Muscle of leg (tissue), 16 donors: ENCODE measurements at places on chromosomes 5 and 9. TPM values are rescaled to one million over a fixed set of nuclear protein-coding genes. Genes with fewer than 3 reads are reported as not detected.

Gene ITK
- total RNA-seq: 0.13 TPM

Gene PAEP
- not detected for total RNA-seq

Gene CDH9
- 0.18 TPM for total RNA-seq

Gene ROPN1L
- total RNA-seq: 0.13 TPM

Gene SLC35D2
- total RNA-seq: 14.6 TPM

Gene TNC
- total RNA-seq: 28.4 TPM

Gene SNCAIP
- 10.3 TPM for total RNA-seq

Gene REEP2
- 8.1 TPM for total RNA-seq

Gene CTNNAL1
- total RNA-seq: 37.1 TPM

Gene CAVIN4
- 182 TPM for total RNA-seq

Gene TEX48
- total RNA-seq: not detected

Gene WDR38
- total RNA-seq: 0.04 TPM

Gene ADGRD2
- total RNA-seq: not detected

Gene PJA2
- 92.2 TPM for total RNA-seq

Gene GGTA1
- 9.9 TPM for total RNA-seq

Gene TTC16
- not detected for total RNA-seq

Gene BOD1
- total RNA-seq: 80.2 TPM

Gene TMEM215
- total RNA-seq: 0.66 TPM

Gene SPATA31C1
- total RNA-seq: 0.04 TPM

Gene PCDHB4
- total RNA-seq: 1.8 TPM

Gene TMC1
- total RNA-seq: 0.49 TPM

Gene QRFP
- total RNA-seq: not detected

Gene ARL14EPL
- total RNA-seq: 0.09 TPM

Gene TMEM8B
- 5.1 TPM for total RNA-seq

Gene PDZD2
- 4.6 TPM for total RNA-seq

Gene SCAI
- total RNA-seq: 14.5 TPM

Gene FCN2
- total RNA-seq: 0.18 TPM

Gene HSPB3
- total RNA-seq: 207 TPM

Gene STKLD1
- total RNA-seq: 1.4 TPM

Gene RIMOC1
- 10.5 TPM for total RNA-seq

Gene C5orf46
- not detected for total RNA-seq

Gene CBY3
- not detected for total RNA-seq
